Mesenteric fat pad (tissue), 1 donor: ENCODE measurements at places on chromosomes 16 and 17. TPM values are rescaled to one million over a fixed set of nuclear protein-coding genes. Genes with fewer than 3 reads are reported as not detected.

KRT33B gene
- total RNA-seq, result not detected

DNA sequence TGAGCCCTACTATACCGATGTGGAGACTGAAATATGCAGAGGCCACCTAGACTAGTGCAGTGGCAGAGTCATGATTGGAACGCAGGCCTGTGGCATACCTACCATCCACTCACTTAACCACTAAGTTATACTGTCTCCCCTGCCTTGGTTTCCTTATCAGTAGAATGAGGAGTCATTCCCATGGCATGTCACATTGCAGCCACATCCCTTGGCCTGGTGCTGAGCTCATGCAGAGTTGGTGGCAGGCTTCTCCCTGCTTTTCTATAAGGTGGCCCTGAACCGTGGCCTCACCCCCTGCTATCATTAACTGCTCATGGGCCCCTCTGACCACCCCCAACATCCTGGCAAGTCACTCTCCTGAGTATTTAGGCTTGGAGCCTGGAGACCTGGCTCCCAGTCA, 212.5 kb downstream of the KATNIP start:
- no peak for DNase-seq

GRCh38 chr17:81406117-81406953, 11.1 kb downstream of the BAHCC1 start:
- no peak for DNase-seq

DNA sequence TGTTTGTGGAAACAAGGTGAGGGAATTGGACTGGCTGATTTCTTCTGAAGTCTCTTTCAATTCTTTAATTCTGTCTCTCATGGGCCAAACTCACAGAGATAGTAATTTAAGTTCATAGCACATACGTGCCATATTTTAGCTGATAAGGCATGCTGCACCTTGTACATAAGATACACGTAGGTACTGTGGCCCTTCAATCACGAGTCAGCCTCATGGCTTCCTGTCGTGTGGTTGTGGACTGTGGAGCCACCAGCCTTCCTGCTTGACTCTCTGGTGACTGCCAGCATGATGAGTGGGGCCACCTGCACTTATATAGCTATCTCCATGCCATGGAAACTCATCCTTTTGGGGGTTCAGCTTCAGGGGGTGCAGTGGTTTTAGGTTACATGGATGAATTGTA, 25.1 kb downstream of the KSR1 start:
- no peak for DNase-seq

DNA sequence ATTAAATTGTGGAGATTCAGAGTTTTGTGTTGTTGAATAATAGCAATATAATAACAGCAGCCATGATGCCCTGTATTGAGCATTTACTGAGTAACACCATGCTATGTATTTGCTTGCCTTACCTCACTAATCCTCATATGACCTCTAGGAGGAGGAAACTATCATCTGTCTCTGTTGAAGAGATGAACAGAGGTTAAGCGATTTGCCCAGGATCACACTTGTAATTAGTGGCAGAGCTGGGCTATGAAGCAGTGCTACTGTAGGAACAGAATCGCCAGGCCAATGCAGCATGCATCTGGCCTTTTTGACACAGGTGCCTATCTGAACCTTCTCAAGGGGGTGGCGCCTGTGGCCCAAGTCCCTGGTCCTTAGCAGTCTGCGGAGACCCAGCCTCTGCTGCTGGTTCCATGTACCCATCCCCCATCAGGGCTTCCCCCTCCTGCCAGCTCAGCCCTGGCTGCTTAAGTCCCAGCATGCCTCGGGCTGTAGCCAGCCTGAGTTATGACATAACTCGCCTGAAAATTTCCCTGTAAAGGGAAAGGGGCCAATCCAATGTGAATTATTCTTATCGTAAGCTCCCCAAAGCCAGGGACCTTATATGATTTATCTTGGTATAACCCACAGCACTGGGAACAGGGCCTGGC, 50.4 kb upstream of the HS3ST2 start:
- no peak for DNase-seq

GRCh38 chr16:53266156-53266555, 168.1 kb upstream of the RBL2 start:
- no peak for DNase-seq
